ENCODE measurements at places on chromosomes 2 and 18.

- no peaks in the 10 kb centered on the region for H3K36me3 ChIP-seq
- no peak overlapping the region for H3K4me3 ChIP-seq
- H3K4me1 ChIP-seq, result no peaks in the 10 kb centered on the region
- no peak for DNase-seq
- H3K27me3 ChIP-seq, result no peaks in the 10 kb centered on the region
Observed at GRCh38 chr2:74321737-74322136, 21.5 kb downstream of the SLC4A5 start.

GRCh38 chr2:88212251-88212790 lies 42.2 kb downstream of the THNSL2 start:
- no peak overlapping the region for H3K27ac ChIP-seq
- H3K4me1 ChIP-seq, result no peaks in the 10 kb centered on the region
- no peaks in the 10 kb centered on the region for H3K27me3 ChIP-seq

- H3K27ac ChIP-seq, result no peak overlapping the region
- DNase-seq, result no peak
- H3K4me1 ChIP-seq, result no peaks in the 10 kb centered on the region
- no peaks in the 10 kb centered on the region for H3K27me3 ChIP-seq
- H3K36me3 ChIP-seq, result no peaks in the 10 kb centered on the region
Observed at GRCh38 chr18:25896178-25896780, 194.1 kb downstream of the SS18 start.

GRCh38 chr2:224837066-224837465 lies 120.9 kb upstream of the CCDC195 start:
- H3K36me3 ChIP-seq, result no peaks in the 10 kb centered on the region
- no peaks in the 10 kb centered on the region for H3K27me3 ChIP-seq
- no peak overlapping the region for H3K4me3 ChIP-seq

- no peak overlapping the region for H3K4me3 ChIP-seq
- H3K27ac ChIP-seq, result no peak overlapping the region
- H3K36me3 ChIP-seq, result no peaks in the 10 kb centered on the region
- no peaks in the 10 kb centered on the region for H3K4me1 ChIP-seq
Observed at GRCh38 chr2:119234021-119235019, 10.7 kb downstream of the STEAP3 start.

DNA sequence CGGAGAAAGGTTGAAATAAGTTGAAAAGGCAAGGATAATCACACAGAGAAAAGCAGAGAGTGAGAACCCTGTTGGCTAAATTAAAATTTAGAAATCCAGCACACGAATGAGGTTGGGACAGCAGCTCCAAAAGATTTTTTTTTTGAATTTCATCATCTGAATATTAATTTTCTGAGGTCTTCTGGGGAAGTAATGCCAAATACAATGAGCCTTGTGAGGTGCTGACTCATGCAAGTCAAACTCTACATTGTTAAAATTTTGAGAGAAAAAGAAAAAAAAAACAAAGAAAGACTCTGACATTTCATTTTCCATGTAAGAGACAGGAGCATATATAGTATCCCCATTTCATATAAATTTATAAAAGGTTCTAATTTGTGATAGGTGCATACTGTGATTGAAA lies 614.2 kb upstream of the CDH2 start:
- no peaks in the 10 kb centered on the region for H3K27me3 ChIP-seq
- DNase-seq, result no peak
- no peaks in the 10 kb centered on the region for H3K36me3 ChIP-seq
- no peak overlapping the region for H3K4me3 ChIP-seq

DNA sequence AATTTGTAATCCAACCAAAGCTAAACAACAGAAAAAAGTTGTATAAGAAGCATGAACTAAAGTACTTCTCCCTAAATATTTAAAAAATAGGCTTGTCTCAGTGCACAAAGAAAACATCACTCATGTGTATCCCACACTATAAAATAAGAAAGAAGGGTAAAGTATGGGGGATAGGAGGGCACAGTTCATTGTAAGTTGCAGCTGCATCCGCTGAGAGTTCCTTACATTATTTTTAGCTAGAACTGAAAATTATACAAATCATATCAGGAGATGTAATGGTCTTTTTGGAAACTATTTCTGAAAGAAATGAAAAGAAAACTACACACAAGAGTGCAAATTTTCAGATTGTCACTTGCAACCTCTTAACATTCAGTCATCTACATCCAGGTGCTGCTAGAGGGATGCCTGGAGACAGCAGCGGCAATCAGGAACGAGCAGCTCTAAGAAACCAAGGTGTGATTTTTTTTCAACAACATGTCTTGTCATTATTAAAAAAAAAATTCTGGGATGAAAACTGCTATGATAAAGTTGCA lies 273.6 kb downstream of the ASXL3 start:
- no peaks in the 10 kb centered on the region for H3K36me3 ChIP-seq
- no peak for DNase-seq
- H3K27me3 ChIP-seq, result no peaks in the 10 kb centered on the region
- H3K4me1 ChIP-seq, result no peaks in the 10 kb centered on the region

DNA sequence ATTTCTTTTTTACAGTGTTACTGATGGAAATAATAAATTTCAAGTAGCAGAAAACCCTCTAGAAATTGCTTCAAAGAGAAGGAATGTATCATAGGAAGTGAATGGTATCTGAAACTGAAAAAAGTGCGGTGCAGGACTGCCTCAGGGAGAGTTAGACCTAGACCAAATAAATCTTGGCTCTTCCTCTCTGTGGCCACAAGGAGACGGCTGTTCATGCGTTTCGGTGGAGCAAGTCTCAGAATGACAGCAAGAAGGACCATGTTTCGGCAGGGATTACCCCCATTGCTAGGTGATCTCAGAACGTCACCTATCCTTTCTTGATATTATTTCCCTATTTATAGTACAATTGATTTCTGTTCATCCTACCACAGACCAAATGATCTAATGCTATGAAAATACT lies 522.3 kb downstream of the SOX11 start:
- no peak overlapping the region for H3K4me3 ChIP-seq
- no peak for DNase-seq
- no peaks in the 10 kb centered on the region for H3K36me3 ChIP-seq
- H3K27ac ChIP-seq, result no peak overlapping the region
- no peaks in the 10 kb centered on the region for H3K27me3 ChIP-seq
- no peaks in the 10 kb centered on the region for H3K4me1 ChIP-seq

GRCh38 chr2:191543708-191544107 lies 134.2 kb upstream of the NABP1 start:
- H3K27ac ChIP-seq, result no peak overlapping the region
- no peak overlapping the region for H3K4me3 ChIP-seq
- H3K27me3 ChIP-seq, result no peaks in the 10 kb centered on the region

- peaks cover 43% of the 10 kb centered on the region for H3K4me1 ChIP-seq
- H3K27me3 ChIP-seq, result no peaks in the 10 kb centered on the region
- DNase-seq, result peak; percentile 74
Observed at GRCh38 chr2:40218679-40219078, 233.2 kb downstream of the SLC8A1 start.

DNA sequence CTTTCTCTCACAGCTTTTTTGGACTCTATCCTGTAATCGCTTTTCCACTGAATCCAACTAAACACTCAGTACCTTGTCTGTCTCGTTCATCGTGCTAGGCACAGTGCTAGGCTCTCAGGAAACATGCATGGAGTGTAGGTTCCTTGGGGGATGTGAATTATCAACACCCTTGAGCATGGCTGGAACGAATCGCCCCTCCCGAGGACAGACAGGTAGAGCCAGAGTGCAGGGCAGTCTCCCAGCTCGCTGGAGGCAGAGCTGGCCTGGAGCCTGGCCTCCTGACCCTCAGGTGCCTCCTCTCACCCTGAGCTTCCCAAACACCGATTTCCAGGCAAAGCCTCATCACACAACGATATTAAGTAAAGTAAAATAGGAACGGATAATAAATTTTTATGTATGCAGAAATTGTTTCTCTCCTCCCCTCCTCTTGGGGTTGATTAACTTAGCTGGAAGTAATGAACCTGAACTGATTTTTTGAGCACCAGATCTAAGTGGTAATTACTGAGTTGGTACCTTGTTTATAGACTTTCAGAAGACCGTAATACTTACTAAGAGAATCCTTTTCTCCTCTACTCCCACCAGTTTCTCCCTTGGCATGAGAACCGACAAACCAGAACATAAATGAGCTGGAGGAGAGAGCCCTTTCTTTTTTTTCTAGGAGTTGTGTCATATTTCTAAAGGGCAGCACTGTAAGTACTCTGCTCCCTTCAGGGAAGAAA lies 90.5 kb downstream of the MSH2 start:
- no peaks in the 10 kb centered on the region for H3K4me1 ChIP-seq
- H3K36me3 ChIP-seq, result no peaks in the 10 kb centered on the region
- no peaks in the 10 kb centered on the region for H3K27me3 ChIP-seq
- H3K4me3 ChIP-seq, result no peak overlapping the region
- no peak overlapping the region for H3K27ac ChIP-seq

DNA sequence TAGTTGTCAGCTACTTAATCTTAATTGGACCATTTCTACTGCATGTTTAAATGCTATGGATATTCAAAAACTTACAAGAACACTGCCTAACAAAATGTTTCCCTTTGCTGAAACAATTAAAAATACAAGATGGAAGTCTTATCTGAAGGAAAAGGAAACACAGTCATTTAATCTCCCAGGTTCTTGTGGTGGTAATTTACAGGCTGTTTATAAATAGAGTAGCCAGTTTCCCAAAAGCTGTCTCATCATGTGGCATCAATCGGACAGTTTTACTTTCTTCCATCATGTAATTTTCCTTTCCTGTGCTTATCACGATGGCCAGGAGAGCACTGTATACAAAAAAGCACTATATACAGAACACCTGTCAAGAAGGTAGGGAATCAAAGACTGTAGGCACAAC lies 368.1 kb downstream of the ZEB2 start:
- no peak for DNase-seq
- H3K27me3 ChIP-seq, result no peaks in the 10 kb centered on the region
- no peak overlapping the region for H3K27ac ChIP-seq
- no peaks in the 10 kb centered on the region for H3K4me1 ChIP-seq

GRCh38 chr2:196274387-196274809 lies 103.0 kb upstream of the STK17B start:
- no peaks in the 10 kb centered on the region for H3K36me3 ChIP-seq
- no peak overlapping the region for H3K27ac ChIP-seq
- no peak for DNase-seq
